Lung microvascular endothelial cell (primary cell): ENCODE measurements at places on chromosomes 4 and X.

GRCh38 chrX:56802921-56803849, 74.1 kb downstream of the NBDY start:
- DNase-seq: peak; percentile 93

GRCh38 chrX:47648376-47648775, 2.0 kb downstream of the ELK1 start:
- no peak for DNase-seq

DNA sequence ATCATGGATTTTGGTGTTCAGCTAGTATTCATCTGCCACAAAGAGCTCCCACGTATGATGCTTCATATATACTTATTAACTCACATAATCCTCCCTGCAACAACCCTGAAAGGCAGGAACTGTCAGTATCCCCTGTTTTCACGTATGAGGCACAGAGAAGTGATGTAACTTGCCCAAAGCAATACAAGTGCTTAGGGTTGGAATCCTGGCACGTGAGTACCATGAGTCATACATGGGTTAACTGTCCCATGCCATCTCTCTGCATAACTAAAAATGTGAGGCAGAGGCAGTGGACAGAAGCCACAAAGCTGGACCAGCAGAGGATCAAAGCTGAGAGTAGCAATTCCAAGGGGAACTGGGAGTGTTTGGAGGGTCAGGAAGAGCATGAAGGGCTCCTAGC, 35.7 kb upstream of the EGFL6 start:
- DNase-seq: no peak

DNA sequence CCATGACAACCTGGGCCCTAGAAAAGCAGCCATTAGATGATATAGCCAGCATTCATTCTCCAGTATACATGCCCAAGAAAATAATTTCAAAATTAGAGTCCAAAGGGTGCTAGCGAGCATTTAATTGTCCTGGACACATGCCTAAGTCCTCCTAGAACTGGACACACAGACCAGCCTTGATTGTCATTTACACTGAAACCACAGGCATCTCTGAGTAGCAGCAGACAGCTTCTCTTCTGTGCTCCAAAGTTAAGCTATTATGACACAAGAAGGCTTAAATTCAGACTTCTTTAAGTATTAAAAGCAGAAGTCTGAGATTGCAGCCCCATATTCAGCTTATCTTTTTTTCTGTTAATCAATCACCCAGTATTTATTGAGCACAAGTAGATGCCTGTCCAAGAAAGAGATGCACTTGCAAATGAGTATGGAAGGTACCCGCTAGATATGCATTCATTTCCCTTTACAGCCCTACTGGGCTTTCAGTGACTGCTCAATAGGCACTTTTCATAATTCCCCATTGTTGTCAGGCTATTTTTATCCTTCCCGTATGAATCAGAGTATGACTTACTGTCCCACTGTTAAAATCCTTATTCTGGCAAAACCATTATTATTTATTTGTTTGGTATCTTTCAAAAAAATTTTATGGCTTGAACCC, 374.1 kb downstream of the FBXW7 start:
- DNase-seq: peak; percentile 68

DNA sequence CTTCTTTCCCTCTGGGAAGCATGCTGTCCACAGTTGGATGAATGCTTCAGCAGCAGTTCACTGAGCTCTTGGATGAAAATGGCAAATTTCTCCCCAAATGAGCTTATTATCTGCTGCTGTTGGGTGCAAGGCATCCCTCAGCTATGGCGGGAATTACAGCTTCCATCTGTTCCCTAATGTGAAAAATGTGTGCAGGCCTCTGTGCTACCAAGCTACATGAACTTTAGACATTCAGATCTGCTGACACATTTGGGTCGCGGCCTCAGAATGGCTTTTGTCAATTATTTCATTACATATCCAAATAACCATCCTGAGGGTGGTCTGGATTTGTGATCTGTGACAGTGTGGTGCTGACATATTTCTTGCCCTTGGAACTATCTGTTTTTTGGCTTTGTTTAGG, 119.5 kb upstream of the SCML1 start:
- DNase-seq: no peak

DNA sequence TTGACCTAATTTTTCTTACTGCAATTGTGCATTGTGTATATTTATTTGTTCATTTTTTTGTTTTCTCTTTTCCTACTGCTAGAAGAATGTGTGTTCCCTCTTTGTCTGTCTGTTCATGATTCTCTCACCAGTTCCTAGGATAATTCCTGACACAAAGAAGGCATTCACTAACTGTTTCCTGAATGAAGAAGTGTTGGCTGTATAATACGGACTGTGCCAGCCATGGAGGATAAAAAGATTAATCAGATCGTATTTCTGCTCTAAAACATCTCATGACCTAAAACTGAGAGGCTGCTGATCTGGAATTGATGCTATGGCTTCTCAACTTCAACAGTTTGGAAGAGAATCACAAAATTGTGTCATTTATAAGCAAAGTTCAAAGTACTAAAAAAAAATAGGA, 563.1 kb upstream of the FRG1 start:
- no peak for DNase-seq
